ENCODE measurements at places on chromosomes 6 and 20.
A peak's percentile ranks its signal among the peaks of the same experiment; 100 is the strongest.

- no peak for DNase-seq
Measured at GRCh38 chr20:20343932-20344331, 24.0 kb upstream of the INSM1 start.

- no peak for DNase-seq
Measured at GRCh38 chr6:168852376-168852884, 401.2 kb downstream of the THBS2 start.

- no peak for DNase-seq
Measured at GRCh38 chr6:34315780-34316179, 67.0 kb upstream of the SMIM29 start.

- DNase-seq, result no peak
Measured at GRCh38 chr6:56757588-56757984, 114.9 kb upstream of the DST start.

DNA sequence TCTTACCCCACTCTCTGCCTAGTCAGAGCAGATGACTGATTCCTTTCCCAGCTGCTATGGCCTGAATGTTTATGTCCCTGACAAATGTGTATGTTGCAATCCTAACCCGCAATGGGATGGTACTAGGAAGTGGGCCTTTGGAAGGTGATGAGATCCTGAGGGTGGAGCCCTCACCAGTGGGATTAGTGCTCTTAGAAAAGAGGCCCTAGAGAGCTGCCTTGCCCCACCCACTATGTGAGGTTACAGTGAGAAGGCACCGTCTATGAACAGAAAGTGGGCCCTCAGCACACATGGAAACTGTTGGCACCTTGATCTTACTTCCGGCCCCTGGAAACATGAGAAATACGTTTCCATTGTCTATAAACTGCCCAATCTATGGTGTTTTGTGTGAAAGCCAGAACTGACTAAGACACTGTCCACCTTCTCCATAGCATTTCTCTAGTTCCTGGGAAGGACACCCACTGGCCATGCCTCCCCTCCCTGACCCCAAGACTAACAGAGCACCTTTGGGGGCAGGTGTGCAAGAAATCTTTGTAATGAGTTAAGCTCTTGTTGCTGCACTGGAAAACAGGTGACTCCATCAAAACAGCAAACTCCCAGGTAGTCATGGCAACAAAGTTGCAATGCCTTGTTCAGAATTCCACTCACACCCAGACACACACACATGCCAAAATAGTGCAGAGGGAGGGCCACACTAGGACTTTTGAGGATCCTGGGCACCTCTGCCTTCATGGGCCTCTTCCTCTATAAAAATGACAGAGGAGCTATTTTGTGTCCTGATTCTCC, 16.2 kb downstream of the GABRR2 start:
- DNase-seq, result no peak

GRCh38 chr6:135423649-135424128, 73.9 kb downstream of the AHI1 start:
- peak; percentile 22 for DNase-seq

All from DMS79 (cell line).